Iris pigment epithelial cell (primary cell): ENCODE measurements at places on chromosomes 1 and 21.
A peak's percentile ranks its signal among the peaks of the same experiment; 100 is the strongest.

DNA sequence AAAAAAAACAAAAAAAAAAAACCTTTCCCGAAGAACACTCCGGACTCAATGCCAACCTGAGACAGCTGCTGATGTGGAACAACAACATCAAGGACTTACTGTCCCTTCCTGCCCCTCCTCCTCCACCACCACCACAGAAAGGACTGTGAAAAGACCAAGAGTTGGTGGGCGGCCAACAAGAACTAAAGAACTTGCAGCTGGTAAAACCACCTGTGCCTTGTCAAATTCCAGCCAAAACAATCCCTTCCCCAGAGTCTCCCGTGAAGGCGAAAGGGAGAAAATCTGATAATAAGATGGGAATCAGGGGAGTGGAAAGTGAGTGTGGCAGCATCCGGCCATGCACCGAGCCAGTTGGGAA lies 88.9 kb downstream of the PROX1 start:
- DNase-seq = no peak

- peak; percentile 18 for DNase-seq
Measured at GRCh38 chr1:232951180-232951579, 769 bp downstream of the NTPCR start.

DNA sequence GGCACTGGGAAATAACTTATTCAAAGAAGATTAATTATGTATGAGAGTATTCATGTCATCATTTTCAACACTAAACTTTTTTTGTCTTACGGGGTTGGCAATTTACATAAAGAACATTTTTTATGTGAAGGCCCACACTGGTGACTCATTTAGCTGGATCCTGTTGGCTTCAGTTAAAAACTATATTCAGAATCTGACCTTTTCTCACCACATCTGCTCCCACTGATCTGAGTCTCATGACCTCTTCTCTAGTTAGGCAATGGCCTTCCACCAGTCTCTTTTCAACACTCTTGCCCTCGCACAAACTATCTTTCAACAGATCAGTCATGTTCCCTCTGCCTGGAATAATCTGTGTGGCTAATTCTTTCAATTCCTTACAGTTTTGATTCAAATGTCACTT lies 53.4 kb downstream of the TMPRSS15 start:
- peak; percentile 1 for DNase-seq

DNA sequence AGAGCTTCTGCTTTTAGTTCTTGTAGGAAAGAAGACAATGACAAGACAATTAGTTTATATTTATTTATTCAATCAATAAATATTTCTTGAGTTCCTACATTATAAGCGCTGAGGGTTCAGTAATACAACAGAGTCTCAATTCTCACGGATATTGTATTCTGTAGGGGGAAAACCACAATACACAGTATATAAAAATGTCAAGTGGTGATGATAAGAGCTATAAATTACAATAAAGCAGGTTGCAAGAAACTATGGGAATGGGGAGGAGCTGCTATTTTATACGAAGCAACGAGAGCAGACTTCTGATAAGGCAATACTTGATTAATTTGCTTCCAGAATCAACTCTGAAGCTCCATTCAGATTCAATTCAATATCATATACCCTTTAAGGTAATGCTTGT lies 10.6 kb upstream of the XCL1 start:
- DNase-seq = no peak

- DNase-seq = no peak
Measured at GRCh38 chr1:33241866-33242265, 14.4 kb upstream of the ZNF362 start.

DNA sequence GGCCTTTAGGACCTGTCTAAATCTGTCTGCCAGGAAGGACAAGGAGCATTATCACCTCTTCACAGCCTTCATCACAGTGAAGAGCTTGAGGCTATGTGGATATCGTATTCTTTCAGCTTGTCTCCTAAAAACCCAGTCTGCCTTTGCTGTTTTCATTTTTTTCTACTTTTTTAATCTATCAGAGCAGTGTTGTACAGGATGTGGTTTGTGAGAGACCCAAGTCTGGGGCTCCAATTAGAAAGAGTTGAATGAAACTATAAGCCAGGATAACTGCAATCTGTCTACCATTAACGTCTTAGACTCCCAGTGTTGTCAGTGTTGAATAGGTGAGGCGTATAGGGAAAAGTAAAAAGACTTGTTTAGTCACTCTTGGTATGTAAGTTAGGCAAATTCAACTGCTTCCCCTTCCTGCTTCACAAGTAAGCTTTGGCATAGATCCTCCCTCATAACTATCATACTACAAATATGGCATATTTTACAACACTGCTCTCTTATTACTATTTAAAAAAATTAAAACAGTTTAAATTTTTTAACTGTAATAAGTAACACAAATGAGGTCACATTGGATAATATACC lies 1225.8 kb upstream of the PRMT6 start:
- DNase-seq = no peak

- no peak for DNase-seq
Measured at GRCh38 chr1:223479718-223480425, 86.7 kb downstream of the CCDC185 start.

GRCh38 chr1:114691061-114691460 lies 4.3 kb downstream of the AMPD1 start:
- DNase-seq = peak; percentile 20

GRCh38 chr1:55117941-55118340 lies 78.6 kb downstream of the PCSK9 start:
- DNase-seq = no peak

DNA sequence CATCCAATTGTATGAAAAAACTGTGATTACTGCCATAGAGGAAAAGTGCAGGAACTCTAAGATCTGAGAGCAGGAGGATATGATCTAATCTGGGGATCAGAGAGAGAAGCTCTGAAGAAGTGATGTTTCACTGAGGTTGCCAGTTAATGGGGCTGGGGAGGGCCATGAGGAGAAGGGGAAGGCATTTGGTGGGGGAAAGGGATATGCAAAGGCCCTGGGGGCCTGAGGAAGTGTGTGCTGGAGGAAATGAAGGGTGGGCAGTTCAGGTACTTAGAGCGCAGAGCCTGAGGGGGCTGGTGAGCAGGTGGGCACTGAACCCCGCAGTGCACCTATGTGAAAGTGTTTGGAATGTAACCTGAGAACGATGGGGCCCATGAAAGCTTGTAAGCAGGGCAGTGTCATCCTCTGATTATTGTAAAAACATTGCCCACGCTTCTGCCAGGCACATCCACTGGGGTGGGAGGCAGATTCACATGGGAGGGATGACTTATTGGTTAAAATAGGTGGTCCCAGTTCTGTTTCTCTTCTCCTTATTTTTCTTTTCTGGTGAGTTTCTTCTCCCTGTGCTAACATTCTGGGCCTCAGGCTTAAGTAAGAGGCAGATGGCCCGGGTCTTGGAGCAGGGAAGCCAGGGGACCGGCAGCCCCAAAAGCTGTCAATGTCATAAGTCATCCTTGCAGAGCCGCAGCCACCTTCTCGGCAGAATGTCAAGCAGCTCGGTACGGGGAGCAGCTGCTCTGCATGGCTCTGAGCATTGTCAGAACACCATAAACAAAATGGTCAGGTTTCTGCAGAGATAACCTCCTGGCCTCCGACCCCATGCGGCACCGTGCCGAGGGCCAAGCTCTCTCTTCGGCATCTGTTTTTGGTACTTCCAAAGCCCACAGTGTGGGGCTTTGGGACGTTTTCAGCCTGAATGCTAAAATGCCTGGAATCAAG lies 492.0 kb upstream of the VAMP3 start:
- DNase-seq = no peak

- peak; percentile 51 for DNase-seq
Measured at GRCh38 chr1:220113136-220113695, 19.3 kb downstream of the IARS2 start.

DNA sequence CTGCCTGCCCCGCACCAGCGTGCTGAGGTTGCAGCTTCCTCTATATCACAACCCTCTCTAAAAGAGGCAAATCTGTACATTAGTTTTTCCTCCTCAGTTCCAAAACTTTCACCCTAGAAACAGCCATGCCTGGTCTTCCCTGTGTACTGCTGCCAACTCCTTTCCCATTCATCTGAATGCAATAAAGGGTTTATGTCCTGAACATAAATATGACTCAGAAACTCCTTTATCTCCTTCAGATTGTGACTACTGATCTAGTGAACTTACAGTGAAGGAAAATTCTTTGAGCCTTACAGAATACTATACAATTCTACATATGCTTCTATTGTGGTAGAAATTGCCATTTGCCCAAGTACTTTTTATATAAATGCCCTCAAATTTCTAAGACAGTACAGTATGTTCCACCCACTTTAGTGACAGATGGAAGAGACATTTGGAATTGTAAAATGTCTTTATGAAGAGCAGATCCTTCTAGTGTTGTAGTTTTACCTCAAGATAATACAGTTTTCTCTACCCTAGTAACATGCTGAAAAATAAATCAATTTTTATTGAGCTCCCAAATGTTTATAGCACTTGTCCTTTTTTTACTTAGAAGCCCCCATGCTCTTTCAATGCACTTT lies 345.1 kb upstream of the SNX7 start:
- DNase-seq = peak; percentile 68
